ENCODE measurements at places on chromosomes 4 and X.
A peak's percentile ranks its signal among the peaks of the same experiment; 100 is the strongest.

- DNase-seq: no peak
Observed at GRCh38 chr4:185536411-185536709, 1.1 kb upstream of the PDLIM3 start.

DNA sequence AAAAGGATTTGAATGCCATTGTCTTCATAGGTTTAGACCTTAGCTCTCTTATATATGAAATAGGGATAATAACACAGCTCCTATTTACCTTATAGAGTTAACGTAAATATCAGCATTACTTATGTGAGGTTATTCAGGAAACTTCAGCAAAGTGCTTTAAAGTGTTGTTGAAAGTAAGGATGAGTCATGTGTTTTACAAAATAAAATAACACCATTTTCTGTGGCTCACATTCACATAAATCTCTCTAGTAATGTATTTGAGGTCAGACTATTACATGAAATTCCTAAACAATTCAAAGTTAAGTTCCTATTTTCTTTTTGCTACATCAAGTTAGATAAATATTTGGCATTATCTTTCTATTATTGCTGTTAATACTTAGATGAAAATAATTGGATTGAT, 2.9 kb downstream of the GNRHR start:
- DNase-seq: no peak

DNA sequence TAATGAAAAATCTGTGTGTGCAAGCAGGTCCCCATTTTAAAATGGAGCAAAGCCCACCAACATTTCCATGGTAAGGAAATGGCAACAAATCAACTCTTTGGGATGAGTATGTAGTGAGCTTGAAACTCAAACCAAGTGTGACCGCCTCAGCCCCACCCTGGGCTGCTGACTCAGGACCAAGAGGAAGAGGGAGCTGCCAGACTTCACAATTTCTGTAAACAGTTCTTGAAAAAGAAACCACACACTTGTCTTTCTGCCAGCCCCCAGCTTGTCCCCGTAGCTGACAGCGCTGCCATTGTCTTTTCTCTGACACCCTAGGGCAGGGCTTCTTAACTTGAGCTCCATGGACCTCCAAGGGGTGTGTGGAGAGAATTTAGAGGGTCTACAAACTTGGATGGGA, 10.3 kb downstream of the RTL5 start:
- peak; percentile 4 for DNase-seq

- DNase-seq: no peak
Observed at GRCh38 chr4:48332661-48333060, 8.7 kb upstream of the SLAIN2 start.

GRCh38 chrX:153029875-153030274, 26.4 kb upstream of the PNMA3 start:
- no peak for DNase-seq

- DNase-seq: no peak
Observed at GRCh38 chr4:125306533-125306932, 8.2 kb upstream of the FAT4 start.

GRCh38 chr4:99655308-99656081, 2.1 kb downstream of the C4orf54 start:
- DNase-seq: no peak

DNA sequence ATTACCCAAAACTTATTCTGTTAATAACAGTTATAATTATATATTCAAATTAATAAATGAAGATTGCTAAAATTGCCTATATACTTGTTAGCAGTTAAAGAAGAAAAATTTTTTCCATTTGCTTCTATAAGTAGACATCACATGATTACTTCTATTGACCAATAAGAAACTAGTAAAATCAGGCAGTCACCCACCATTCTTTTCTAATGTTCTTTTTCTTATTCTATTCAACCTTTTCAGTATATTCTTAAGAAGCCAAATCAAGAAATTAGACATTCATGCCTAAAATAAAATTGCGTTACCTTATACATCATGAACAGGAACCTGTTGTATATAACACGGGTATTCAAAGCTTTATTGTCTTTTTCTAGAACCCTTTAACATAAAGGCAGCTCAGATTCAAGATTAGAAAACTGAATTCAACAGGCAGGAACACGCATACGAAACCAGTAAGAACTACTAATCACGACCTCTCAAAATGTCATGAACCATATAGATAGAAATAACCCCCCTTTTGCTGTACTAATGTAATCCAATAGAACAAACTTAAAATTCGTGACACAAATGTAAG, 568.1 kb upstream of the DIPK2B start:
- DNase-seq: no peak

DNA sequence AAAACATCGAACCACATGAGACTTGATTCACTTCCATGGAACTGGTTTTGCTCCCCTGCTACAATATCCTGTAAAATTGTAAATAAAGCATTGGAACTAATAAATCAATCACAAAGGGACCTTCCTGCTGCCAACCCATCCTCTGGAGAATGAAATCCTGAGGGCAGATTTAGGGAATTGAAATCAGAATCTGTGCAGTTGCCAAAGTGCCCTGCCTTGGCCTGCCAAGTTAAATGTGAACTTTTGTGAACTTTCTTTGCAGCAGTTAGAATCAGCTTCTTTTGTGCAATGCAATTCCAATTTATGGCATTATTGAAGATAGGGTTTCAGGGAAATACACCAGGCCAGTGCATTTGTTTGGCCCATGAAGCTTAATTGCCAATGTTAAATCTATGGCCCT, 263.1 kb downstream of the PTTG2 start:
- no peak for DNase-seq
